ENCODE measurements at places on chromosomes 2 and 18.

- DNase-seq = no peak
These were observed 44.7 kb upstream of the FLACC1 start for GRCh38 chr2:201401815-201402214.

GRCh38 chr2:174122185-174122584, 126.1 kb downstream of the OLA1 start:
- DNase-seq = no peak

DNA sequence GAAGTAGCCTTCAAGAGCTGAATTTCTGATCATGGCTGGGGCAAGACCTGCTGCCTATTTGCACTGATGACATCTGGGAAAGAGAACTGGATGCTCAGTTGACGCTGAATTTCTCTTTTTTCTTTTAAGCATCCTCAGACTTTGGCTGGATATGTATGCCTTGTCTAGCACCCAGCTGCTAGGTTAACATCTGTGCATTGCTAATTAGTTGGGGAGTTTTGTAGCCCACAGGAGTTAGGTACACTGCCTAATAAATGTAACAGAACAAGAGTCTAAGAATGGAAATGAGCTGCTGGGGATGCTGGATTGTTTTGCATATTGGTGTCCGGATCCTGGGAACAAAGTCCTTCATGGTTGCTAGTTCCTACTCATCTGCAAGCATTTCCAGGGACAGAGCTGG, 40.9 kb upstream of the STPG4 start:
- DNase-seq = no peak

GRCh38 chr2:2263196-2263829, 67.8 kb downstream of the MYT1L start:
- no peak for DNase-seq

DNA sequence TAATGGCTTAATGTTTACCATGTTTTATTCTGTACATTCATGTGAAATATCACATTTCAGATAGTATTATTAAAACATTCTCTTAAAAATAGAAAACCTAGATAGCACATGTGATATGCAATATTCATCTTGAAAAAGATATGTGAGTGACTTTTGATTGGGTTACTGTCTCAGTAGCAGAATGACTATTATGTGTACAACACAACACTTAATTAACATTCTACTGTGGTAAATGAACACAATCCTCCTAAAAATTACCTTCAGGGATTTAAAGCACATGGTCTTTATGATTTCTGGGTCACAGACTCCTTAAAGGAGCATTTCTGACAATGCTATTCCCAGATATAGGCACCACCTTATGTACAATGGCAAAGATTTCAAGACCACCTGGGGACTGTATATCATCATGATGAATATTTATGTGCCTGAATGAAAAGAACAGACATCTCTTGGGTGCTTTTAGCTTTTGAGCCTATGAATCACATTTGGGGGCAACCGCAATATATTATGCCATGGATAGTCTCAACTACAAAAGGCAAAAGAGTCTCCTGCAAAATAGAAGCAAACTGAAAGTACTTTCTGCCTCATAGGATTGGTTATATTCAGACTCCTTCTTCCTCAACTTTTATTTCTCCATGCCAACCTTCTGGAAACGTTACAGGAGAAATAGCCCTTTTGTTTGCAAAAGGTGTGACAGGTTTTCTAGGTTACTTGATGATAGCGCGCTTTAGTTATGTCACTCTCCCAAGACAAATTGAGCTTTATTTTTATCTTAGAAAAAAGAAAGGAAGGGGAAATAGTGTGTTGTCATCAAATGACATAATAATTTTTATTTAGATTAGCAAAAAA, 259.0 kb downstream of the CALCRL start:
- DNase-seq = no peak

DNA sequence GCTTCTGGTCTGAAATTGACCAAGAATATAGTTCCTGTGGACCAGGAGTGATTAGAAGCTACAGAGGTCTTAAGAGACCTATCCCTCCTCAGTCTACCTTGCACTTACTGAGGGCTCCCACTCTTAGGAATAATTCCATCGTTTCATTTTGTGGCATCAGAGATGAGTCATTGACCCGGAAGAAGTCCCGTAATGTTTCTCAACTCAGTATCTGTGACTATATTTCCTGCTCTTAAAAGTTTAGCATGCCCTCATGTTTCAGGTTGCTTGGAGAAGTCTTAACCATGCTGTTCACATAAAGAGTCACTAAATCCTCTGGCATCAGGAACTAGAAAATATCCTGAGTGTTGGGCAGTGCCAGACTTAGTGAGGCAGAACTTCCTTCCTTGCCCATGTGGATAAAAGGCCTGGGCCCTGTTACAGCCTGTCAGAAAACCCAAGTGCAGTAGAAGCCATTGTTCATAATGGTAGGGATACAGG, at the start of gene IL36A:
TSS of gene IL36A (plus strand) at position 430 of the 480 bp plus-strand sequence. CDS start 413 bp downstream, outside the sequence.
- DNase-seq = no peak

DNA sequence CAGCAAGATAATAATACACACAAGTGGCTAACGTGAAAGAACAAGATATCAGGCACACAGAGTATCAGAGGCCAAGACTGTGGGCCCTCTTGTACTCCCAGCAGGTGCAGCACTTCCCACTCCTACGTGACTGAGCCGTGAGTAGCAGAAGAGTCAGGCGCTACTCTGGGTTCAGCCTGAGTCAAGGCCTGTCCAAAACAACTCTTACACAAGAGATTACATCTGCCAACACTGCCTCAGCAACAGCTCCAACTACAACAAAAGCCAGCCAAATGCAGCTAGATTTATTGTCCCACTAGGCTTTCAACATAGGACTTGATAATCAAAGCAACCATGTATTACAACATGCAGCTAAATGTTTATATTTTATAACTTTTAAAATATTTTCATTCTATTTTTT, 56.2 kb downstream of the ITSN2 start:
- no peak for DNase-seq

- DNase-seq = no peak
These were observed 20.1 kb downstream of the CASP8 start for GRCh38 chr2:201280191-201281040.

DNA sequence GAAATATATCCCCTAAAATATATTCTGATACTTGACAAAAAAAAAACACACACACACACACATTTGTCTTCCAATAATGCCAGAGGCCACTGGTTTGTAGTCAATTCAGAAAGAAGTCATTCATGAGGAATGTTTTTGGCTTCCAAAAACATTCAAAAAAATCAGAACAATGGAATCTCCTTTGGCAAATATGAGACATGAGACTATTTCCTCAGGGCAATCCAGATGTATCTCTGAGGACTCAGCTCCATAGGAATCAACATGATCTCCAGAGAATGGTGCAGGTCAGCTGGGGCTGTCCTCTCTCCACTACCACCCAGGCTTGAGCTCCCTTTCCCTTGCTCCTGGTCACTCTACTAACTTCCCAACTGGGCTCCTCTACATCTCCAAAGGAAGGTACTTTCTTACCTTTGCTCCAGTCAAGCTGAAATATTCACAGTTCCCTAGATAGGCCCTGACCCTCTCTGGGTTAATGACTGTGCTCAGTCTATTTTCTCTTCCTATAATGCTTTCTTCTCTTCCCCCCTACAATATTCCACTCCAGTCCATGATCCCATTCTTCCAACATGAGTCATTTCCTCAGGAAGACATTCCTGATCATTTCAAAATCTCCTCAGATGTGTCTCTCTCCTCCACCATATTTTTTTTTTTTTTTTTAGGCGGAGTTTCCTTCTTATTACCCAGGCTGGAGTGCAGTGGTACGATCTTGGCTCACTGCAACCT, 145.3 kb downstream of the C1D start:
- no peak for DNase-seq

DNA sequence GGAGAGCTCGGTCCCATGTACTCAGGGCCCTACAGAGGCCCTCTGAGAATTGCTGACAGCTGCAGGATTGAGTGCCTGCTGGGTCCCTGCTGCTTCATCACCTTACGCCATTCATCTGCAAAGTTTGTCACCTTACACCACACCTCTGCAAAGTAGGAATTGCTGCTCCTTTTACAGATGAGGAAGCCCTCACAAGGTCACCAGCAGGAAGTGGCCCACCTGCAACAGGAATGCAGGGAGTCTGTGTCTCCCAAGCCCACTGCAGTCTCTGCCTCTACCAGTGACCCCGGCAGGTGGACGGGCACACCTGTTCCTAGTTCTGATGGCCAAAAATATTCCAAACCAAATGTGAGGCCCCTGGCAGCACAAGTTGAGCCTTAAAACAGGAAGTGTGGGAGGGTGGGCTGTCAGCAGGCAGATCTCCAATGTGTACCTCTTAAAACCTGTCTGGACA, 441.4 kb downstream of the NBAS start:
- no peak for DNase-seq

GRCh38 chr2:69734854-69735544, 6.9 kb upstream of the ANXA4 start:
- DNase-seq = no peak
